ENCODE measurements at places on chromosomes 4 and X.

- DNase-seq: no peak
These were observed 63.6 kb downstream of the SMIM20 start for GRCh38 chr4:25977397-25978170.

DNA sequence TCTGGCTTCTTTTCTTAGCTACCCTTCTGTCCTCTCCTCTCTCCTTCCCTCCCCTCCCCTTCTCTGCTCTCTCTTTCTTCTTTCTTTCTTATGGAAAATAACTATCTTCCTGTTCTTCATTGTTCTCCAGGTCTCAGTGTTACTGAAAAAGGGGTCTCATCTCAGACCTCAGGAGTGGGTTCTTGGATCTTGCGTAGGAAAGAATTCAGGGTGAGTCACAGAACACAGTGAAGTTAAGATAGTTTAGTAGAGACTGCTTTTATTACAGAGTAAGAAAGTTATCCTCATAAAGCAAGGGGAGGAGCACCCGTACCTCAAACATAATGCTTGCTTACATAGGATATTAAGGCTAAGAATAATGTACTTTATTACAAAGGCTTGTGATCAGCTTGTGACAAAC is 31.8 kb upstream of the CWH43 start:
- DNase-seq: no peak

- no peak for DNase-seq
These were observed 65.3 kb upstream of the SHISA3 start for GRCh38 chr4:42331914-42332368.

DNA sequence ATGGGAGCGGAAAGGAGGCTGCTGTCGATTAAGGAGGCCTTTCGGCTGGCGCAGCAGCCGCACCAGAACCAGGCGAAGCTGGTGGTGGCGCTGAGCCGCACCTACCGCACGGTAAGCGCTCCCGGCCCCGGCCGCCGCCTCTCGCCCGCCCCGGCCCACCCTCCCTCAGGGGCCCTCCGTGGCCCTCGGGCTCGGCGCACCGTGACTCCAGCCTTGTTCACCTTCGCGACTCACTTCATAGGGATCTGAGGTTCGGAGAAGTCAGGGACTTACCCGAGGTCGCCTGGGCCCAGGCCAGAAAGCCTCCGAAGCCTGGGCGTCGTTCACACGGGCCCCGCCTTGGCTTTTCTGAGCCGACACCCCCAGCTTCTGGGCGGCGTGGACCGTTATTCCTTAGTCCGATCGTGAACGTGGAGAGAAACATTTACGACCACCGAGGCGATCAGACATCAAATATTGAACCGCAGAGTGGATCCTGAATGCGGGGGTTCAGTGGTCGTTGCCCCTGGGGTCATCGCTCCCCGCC is 362 bp downstream of the NCAPG start:
- DNase-seq: peak; percentile 80

GRCh38 chr4:47715716-47716416 is 122.0 kb downstream of the CORIN start:
- no peak for DNase-seq

GRCh38 chr4:7593646-7594412 is 159.1 kb upstream of the PSAPL1 start:
- no peak for DNase-seq

DNA sequence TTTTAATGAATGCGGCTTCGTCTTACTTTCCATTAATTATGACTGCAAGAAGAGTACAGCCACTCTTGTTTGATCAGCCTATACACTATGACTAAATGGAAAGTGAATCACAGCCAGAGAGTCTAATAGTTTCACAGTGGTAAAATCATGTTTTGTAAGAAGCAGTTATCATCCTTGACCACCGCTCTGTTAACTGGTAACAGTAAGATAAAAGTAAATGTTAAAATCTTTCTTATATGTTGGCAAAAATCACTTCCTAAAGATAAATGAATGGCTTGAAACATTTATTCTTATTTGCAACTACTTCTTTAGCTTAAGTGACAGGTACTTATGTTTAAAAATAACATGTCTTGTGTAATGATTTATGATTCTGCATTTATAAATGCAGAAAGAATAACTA is 13.2 kb downstream of the GALNT7 start:
- peak; percentile 10 for DNase-seq

GRCh38 chrX:56233682-56234081 is 1.5 kb downstream of the KLF8 start:
- peak; percentile 1 for DNase-seq

DNA sequence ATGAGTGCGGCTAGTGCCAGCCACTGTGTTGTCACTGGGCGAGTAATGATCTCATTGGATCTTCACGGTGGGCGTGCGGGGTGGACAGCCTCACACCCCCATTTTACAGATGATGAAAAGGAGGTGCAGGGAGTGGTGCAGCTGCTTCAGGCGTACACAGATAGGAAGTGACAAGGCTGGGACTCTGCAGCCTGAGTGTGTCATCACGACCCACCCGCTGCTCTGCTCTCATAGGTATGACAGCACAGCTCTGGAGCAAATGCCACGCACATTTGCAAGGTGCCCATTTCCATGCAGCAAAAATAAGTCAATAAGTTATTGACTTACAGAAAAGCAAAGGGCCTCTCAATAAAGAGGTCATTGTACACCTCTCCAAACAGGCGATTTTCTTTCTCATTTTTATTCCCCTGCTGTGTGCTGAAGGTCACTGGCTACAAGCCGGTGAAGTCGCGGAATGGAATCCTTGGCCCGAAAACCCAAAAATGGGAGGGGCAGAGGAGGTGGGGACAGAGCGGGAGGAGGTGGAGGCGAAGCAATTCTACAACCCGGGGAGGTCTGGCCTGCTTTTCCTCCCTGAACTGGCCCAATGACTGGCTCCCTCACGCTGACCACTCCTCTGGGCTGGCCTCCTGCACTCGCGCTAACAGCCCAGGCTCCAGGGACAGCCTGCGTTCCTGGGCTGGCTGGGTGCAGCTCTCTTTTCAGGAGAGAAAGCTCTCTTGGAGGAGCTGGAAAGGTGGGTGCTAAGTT is at the start of gene SOD3:
TSS of gene SOD3 (plus strand) at position 658 of the 750 bp plus-strand sequence. CDS start 3,949 bp downstream, outside the sequence.
- DNase-seq: peak; percentile 40

- no peak for DNase-seq
These were observed 13.6 kb downstream of the ABCG2 start for GRCh38 chr4:88144866-88145300.

DNA sequence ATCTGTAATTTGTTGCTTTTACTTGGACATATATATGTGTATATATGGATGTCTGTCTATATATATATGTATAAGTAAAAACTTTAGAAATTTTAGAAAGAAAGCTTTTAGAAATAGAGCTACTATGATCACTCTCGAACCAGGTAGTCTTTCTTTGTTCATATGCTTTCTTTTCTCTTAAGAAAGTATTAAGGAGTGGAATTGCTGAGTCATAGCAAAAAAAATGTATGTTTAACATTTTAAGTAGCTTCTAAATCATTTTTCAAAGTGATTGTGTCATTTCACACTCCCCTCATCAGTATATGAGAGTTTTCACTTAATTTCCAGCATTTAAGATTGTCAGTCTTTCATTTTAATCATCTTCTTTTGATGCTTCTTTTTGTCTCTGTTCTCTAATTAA is 447.9 kb upstream of the TECRL start:
- DNase-seq: no peak

DNA sequence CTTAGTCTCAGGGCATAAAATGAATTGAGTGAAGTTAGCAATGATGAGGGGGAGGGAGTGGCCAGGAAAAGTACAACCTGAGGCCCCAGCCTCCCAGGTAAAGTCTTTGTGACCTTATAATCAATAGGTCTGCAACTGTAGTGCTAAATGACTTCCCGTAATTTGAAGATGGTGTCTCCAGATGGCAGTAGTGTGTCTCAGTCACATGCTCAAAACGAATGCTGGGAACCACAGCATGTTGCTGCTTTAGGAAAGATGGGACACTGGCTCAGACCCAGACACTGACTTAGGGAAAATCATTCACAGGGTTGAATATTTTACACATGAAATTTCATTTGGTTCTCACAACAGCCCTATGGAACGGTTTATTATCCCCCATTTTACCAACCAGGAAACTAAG is 10.3 kb downstream of the SRPX2 start:
- peak; percentile 21 for DNase-seq

DNA sequence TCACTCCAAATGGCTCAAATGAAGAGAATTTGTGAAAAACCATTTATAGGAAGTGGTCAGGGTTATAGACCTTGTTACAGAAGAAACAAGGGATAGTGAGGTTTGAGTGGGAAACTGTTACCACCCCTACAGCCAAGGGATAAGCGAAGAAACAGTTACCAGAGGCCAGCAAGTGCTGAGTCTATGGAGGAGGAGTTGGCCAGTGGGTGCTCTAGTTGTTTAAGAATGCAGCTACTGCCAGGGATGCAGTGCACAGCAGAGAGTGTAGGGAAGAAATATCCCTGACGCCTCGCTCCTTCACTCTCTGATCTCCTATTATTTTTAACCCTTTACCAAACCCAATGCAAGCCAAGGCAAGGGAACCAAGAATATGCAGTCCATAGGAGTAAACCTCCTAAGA is 15.2 kb upstream of the SYTL4 start:
- DNase-seq: no peak

DNA sequence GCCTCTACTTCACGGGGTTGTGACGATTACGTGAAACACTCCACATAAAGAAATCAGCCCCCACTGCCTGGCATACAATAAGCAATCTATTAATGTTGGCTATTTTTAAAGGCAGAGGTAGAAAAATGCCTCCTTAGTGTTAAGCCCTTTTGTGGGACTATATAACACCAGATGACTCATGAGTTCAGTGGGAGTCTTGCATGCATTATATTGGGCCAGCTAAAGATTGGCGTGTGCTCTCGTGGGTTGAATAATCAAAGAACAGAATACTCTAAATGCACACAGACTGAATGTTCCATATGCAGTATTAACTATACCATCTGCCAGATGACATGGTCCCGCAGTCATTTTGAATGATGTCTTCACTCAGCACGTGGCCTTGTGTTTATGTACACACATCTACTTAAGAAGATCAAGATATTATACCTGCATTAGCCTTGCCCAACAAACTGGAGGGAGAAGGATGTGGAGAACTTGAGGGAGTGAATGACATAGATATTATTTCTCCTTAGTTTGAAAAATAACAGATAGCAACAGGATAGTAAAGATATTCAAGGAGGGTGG is 85.0 kb upstream of the MYOZ2 start:
- DNase-seq: no peak

DNA sequence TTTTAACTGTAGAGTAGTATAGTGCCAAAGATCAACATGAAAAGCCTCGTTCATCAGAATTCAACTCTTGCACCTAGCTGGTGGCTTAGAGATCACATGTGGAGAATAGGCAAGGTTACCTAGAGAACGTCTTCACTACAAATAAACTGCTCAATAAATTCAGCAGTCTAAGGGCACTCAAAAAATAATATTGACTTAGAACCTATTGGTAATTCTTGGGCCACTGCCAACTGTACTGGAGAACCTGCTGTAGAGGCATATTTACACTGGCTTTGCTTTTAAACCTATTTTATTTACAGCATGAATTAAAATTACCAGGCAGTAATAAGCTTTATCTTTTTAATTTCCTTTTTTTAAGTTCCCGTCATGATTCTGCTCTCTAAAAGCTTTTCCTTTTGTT is 343.7 kb downstream of the PDHA2 start:
- DNase-seq: no peak
